ENCODE measurements at places on chromosomes 12 and 14.

DNA sequence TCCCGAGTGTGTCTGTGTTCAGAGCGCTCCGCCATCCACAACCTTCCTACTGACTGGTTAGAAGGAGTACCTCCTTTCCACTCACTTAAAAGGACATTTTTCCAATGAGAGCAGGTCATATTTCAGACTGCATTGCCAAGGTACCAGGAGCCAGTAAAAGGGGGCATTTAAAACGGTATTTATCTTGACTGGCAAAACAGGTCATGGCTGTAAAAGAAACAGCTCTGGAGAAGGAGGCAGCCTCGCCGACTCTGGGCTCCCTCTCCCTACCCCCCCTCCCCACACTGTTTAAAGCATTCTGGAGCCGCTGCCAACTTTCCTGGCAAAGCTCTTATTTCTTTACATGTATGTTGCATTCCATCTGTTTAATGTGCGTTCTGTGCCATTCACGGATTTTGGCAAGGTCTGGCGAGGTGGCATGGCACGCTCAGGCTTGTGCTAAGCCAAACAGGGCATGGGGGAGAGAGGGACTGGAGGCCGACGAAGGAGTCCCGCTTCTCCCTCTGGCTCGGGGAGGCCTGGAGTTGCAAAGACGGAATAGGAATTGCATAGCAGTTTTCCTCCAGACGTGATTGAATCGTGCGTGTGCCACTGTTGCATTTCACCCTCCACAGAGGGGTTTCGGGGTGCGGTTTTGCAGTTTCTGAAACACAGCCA is 41.2 kb upstream of the MED13L start:
- DNase-seq = no peak

- DNase-seq = no peak
These were observed 138.4 kb upstream of the FRMD6 start for GRCh38 chr14:51513281-51513680.

DNA sequence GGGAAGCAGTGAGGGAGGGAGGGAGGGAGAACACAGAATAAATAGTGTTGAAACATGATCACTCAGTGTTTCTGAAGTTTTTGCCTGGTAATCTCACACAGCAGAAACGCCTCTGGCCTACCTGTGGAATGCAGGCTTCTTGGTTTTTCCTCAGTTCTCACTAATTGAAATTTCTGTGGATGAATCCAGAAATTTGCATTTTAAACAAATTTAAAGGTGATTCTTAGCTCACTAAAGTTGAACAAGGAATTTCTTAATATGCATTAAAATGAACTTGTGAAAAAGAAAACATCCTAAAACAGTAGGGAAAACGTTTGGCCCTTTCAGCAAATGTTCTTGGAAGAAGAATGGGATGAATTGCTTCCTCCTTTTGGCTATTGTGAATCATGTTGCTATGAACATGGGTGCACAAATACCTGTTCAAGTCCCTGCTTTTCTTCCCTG is 1.4 kb downstream of the RNASE9 start:
- no peak for DNase-seq

DNA sequence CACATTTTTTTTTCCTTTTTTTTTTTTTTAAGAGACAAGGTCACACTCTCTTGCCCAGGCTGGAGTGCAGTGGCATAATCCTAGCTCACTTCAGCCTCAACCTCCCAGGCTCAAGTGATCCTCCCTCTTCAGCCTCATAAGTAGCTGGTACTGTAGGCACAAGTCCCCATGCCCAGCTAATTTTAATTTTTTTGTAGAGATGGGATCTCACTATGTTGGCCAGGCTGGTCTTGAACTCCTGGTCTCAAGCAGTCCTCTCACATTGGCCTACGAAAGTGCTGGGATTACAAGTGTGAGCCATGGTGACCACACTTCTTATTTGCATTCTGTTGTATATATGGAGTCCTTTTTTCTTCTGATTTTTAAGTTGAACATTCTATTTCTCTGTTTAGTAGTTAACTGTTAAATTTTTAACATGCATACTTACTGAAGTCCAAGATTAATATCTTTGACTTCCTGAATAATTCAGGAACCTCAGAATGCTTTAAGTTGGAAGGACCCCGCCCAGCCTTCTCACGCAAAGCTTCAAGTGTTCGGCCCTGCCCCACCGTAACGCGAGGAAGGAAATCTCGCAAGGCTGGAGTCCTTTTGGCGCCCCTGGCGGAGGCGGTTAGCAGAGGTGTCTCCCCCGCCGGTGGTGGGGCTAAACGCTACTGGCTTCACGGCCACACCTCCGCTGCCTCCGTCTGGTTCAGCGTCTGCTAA is 21.6 kb downstream of the SPATS2 start:
- DNase-seq = no peak

DNA sequence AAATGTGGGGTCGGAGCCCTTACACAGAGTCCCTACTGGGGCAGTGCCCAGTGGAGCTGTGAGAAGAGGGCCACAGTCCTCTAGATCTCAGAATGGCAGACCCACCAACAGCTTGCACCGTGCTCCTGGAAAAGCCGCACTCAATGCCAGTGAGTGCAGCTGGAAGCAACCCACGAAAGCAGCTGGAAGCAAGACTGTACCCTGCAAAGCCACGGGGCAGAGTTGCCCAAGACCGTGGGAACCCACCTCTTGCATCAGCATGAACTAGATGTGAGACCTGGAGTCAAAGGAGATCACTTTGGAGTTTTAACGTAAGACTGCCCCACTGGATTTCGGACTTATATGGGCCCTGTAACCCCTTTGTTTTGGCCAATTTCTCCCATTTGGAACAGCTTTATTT is 12.3 kb downstream of the GTF2A1 start:
- DNase-seq = no peak
